Cortex of kidney (tissue), 1 donor: ENCODE measurements at places on chromosomes 4 and X.

DNA sequence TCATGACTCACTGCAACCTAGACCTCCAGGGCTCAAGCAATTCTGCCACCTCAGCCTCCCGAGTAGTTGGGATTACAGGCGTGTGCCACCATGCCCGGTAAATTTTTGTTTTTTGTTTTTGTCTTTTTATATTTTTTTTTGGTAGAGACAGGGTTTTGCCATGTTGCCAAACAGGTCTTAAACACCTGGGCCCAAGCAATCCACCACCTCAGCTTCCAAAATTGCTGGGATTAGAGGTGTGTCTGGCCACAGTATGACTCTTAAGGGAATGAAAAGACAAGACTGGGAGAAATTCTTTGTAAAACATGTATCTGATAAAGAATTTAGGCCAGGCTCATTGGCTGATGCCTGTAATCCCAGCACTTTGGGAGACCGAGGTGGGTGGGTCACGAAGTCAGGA is 29.2 kb upstream of the PDGFRA start:
- DNase-seq: no peak

- no peak for DNase-seq
Observed at GRCh38 chr4:87835743-87836142, 3.0 kb downstream of the MEPE start.

DNA sequence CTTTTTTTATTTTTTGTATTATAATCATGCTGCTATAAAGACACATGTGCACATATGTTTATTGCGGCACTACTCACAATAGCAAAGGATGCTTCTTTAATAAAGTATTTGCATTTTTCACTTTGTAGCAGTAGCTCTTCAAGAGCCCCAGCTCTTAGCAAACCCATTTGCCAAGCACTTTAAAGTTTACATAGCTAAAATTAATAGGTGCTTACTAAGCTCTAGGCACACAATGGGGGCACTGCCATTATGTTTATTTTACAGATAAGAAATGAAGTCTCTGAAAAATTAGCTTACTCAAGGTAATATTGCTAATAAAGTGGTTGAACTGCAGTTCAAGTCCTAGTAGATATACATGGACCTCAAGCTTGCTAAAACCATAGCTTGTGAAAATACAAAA is 230.3 kb upstream of the ARHGAP24 start:
- no peak for DNase-seq

- no peak for DNase-seq
Observed at GRCh38 chr4:6342530-6343293, 73.1 kb downstream of the WFS1 start.

DNA sequence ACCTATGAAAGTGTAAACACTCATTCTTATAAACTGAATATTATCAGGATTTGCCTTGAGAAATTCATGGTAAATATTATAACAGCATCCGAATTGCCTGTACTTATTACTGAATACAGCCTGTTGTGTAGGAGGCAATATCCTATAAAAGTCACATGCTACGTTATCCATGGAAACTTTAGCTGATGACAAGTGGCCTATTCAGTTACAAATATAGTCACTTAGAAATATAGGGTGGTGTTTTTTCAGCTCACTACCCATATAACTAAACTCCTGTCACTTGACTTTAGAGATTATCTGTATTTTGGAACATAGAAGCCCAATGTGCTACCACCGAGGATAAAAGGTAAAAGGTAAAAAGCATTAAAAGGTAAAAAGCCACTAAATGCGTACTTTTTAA is 493.4 kb downstream of the INPP4B start:
- DNase-seq: no peak

DNA sequence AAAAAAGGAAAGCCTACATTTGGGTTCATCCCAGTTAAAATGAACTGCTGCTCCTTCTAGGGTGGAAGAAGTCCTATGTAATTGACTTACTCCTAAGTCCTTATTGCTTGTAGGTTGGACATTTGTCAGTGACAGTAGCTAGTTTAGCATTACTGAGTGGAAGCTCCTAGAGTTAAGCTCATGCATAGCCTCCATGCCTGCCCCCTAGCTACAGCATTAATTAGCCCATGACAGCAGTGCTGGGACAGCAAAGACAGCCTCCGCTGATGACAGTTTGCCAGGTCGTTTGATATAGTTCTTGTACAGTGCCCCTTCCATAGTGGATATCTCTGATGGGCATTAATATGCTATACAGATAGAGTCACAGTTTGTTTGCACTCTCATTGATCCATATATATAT is 18.7 kb upstream of the GALNTL6 start:
- DNase-seq: no peak

GRCh38 chr4:39621582-39621981 is 17.1 kb downstream of the SMIM14 start:
- no peak for DNase-seq

DNA sequence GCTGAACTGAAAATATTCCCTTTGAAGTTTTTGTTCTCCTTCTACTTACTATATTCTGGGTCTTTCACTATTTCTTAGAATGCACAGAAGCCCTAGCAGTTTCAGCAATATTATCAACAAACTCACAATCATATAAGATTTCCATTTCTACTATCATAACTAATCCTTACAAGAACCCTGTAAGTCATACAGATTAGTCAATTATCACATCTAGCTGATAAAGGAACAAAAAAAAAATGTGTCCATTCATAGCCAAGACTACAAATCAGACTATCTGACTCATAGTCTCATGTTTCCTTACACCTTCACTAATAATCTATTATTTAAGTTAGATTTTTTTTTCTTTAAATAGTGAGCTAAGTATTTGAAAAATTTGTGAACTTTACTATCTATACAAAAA is 72.5 kb downstream of the LRBA start:
- no peak for DNase-seq

DNA sequence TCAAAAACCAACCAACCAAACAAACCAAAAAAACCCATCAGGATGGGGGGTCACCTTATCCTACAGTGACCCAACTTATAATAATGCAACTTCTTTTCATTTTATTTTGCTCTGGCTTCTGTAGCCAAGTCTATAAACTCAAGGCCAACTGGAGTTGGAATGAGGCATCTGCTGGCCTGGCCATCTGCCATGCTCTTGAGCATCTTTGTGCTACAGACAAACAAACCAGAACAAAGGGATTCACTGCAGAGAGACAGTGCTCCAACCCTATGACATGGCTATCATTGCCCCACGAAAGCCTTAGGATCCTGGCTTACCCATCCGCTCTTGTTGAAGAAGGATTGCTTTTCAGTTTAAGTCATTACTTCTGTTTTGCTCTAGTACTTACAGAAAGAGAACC is 49.2 kb upstream of the SCRG1 start:
- DNase-seq: no peak

DNA sequence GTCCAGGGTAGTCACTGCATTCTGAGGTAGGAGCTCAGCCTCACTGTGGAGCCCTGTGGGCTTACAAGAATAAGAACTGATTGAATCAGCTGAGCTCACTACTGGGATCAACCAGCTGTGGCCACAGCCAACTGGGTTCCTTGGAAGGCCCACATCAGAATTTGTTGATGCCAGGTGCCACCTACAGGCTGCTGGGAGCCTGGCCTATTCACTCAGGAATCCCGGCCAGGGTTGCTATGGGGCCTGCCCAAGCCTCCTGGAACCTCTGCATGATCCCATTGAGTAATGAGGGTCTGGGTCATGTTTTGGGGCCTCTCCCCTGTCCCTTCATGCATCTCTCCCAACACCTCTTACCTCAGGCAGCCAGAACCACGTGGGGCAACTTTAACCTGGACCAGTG is 53.9 kb upstream of the KIAA1210 start:
- no peak for DNase-seq

DNA sequence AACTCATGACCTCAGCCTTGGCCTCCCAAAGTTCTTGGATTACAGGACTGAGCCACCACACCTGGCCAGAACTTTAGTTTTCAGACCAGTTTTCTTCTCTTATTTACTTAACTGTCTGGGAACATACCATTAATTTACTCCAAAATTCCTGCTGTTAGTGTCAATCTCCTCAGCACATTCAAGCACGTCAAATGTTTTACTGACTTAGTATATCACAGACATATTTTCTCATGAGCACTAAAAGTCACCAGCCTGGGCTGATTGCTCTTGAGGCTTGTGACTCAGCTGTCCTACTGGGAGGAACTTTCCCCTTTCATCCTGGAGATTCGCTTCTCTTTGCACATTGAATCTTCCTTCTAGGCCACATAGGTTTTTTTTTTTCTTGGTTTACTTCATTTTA is 109.6 kb downstream of the PCDH18 start:
- no peak for DNase-seq

GRCh38 chrX:11398785-11399184 is 105.6 kb downstream of the AMELX start:
- no peak for DNase-seq

DNA sequence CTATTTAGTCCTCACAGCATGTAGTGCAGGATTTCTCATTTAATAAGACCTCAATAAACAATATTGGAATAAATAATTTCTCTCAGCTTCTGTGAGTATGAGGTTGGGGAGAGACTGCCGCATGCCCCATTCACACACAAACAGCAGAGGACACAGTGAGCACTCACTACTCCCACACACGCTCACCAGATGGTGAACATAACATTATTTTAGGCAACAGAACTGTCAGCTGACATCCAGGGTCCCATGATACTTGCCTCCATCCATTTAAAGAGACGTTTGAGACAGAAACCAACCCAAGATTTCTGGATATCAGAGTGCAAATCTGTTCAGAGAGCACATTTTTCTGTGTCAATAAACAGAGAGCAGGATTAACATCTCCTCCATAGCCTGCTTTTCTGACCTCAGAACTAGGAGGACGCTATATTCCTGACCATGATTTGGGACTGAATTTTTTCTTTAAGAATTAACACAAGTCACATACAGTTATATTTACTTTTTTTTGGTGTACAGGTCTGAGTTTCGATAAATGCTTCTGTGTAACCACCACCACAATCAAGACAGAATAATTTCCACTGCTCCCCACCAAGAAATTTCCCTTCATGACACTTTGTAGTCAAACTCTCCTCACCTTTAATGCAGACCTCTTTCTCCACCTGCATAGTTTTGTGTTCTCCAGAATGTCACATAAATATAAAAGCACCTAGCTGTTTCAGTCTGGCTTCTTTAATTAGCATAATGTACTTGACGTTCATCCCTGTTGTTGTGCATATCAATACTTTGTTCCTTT is 16.7 kb downstream of the GPRIN3 start:
- no peak for DNase-seq
